ENCODE measurements at places on chromosomes 3 and 15.

GRCh38 chr3:72263223-72263990, 478.5 kb upstream of the PROK2 start:
- DNase-seq: no peak

DNA sequence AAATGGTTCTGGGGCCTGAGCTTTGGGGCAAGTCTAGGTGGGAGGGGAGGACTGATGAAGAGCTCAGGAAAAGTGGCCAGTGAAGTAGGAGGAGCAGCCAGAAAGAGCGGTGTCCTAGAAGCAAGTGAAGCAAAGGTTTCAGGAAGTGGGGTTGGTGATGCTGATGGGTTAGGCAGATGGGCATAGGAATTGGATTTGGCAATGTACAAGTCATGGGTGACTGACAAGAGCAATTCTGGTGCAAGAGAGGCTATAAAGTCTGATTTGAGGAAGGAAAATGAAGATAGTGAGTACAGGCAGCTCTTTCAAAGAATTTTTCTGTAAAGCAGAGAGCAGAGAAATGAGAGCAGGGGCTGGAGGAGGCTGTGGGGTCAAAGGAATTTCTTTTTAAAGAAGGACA, 19.7 kb downstream of the ALPK3 start:
- DNase-seq: no peak

- DNase-seq: no peak
Observed at GRCh38 chr15:100834731-100835130, 44.9 kb upstream of the ALDH1A3 start.

GRCh38 chr3:59326246-59327024, 276.6 kb upstream of the CFAP20DC start:
- no peak for DNase-seq

Data from activated gamma-delta T cell treated with anti-CD3 and anti-CD28 coated beads, Interleukin-2, amount 50 U/mL, for 16 hours (primary cell).